Astrocyte of the hippocampus (primary cell): ENCODE measurements at places on chromosomes 7 and 10.

GRCh38 chr10:108848046-108848445, 1075.3 kb downstream of the XPNPEP1 start:
- DNase-seq, result no peak

GRCh38 chr10:117198088-117198487, 799 bp downstream of the KCNK18 start:
- no peak for DNase-seq

- no peak for DNase-seq
Observed at GRCh38 chr7:137684776-137685175, 162.0 kb downstream of the DGKI start.

GRCh38 chr10:6514844-6515780, 65.0 kb downstream of the PRKCQ start:
- DNase-seq, result no peak

DNA sequence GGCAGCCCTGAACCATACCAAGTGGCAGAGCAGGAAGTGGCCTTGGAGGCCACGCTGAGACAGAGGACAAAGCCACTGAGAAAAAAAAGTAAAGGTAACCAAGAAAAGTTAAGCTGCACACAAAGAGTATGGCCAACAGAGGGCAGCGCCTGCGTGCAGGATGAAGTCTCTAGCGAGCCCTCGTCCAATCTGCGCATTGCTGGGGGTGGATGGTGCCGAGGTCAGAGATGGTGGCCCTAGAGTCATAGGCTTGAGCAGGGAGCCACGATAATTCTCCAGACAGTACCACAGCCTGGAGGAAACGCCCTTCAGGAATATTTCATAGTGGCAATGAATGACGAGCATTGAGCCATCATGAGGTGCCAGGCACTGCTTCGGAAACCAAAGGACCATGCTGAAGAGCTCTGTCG, 9.7 kb downstream of the ATP6V0E2 start:
- DNase-seq, result peak; percentile 55
